GM13977 (cell line): ENCODE measurements at places on chromosomes 6 and 20.

- DNase-seq = no peak
Observed at GRCh38 chr6:129233458-129234134, 350.7 kb downstream of the LAMA2 start.

DNA sequence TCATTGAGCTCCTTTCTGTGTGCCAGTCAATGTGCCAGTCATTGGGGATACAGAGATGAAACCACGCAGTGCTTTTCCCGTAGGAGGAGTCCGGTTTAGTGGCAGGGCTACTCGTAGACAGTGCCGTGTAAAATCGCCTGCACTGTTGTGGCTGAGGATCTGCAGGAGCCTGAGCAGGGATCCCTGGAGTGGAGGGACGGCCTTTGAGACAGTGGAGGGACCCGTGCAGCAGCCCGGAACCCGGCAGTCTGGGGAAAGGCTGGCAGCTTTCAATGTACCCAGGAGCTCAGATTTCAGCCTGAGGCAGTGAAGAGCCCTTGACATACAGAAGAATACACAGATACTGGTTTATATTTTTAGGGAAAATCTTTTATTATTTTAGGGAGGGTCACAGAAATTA, 203.3 kb downstream of the ARID1B start:
- DNase-seq = no peak

GRCh38 chr6:121694389-121694788, 258.9 kb downstream of the GJA1 start:
- no peak for DNase-seq

GRCh38 chr6:44737341-44737740, 349.8 kb downstream of the CDC5L start:
- DNase-seq = no peak

DNA sequence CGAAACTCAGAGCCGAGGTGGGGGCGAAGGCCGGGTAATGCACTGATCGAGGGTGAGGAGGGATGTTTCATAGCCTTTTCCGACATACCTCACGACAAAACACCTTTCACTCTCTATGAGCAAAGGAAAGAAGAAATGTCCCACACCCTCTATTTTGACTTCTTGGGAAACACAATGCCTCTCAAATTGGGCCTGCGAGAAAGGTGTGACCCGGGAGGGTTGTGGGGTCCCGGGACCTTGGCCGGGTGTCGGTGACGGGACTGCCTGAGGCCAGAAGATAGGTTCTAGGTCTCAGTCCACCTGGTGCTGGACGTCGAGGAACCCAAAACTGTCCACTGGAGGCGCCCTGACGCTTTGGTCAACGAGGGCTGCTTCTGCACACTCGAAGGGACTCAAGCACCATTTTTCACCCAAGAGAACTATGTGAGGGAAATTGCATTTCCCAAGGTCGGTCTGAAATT, 41.1 kb upstream of the OSTM1 start:
- peak; percentile 65 for DNase-seq

DNA sequence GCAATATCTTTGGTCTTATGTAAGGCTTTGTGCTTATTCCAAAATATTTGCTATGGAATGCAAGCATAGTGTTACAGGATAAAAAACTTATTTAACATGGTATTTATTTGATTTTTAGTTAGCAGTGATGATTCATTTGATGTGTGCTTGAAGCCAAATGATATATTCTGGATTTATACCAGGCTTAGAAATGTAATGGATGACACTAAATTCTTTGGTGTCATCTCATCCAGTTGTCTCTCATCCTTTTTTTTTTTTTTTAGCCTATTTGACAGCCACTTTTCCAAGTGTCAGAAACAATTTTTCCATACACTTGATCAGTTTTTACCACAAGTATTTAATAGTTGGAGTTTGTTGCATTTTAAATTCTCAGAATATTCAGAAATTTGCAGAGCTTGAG, 515.3 kb downstream of the CDKAL1 start:
- DNase-seq = no peak

DNA sequence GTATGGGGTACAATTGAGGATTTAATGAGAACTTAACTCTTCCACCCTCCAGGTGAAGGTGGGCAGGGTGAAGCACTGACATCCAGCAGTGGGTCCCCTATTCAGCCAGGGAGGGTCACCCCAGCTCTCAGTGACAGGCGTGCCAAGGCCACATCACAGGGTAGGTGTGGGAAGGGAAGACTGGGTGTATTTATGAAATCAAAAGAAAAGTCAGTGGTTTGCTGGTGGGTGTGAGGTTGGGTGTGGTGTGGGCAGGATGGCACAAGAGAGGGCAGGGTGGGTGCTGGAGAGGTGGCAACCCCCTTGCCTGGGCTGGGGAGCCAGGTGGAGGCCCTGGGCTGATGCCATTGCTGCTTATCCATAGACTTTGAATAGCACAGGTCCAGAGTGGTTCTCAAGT, 16.6 kb downstream of the SYNDIG1 start:
- DNase-seq = no peak

- DNase-seq = no peak
Observed at GRCh38 chr20:36336954-36337704, 31.0 kb downstream of the DLGAP4 start.

DNA sequence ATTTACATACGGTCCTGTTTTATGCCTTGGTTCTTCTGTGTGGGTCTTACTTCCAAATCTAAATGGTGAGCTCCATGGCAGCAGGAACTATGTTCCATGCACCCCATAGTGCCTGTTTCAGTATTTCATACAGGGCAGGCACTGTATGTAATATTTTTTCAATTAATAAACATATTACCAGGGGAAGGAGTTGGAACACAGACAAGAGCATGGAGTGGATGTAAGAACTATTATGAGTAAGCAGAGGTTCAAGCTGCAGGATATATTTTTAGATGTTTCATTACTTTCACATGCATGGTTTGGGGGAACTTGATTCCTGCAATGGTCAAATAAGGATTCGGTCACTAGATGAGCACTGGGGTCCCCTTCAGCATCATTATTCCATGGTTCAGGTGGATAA, 108.3 kb downstream of the KIF13A start:
- no peak for DNase-seq

DNA sequence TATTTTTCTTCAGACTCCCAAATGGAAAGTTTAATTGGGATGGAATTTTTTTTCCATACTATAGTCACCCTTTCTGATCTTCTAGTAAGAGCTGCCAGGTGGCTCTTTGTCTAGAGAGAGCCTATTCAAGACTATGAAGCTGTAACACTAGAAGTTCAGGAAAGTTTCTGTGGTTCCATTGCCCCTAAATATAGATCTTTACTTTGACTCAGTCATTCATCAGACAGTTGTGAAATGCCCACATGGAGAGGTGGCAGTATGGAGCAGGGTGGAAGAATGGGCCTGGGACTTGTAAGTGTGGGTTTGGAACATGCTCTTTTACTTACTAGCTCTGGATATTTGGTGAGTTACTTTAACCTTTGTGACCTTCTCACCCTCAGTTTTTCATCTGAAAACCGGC, 87.8 kb downstream of the CTNNBL1 start:
- no peak for DNase-seq

- DNase-seq = peak; percentile 37
Observed at GRCh38 chr6:3977875-3978711, 100.8 kb downstream of the FAM217A start.

DNA sequence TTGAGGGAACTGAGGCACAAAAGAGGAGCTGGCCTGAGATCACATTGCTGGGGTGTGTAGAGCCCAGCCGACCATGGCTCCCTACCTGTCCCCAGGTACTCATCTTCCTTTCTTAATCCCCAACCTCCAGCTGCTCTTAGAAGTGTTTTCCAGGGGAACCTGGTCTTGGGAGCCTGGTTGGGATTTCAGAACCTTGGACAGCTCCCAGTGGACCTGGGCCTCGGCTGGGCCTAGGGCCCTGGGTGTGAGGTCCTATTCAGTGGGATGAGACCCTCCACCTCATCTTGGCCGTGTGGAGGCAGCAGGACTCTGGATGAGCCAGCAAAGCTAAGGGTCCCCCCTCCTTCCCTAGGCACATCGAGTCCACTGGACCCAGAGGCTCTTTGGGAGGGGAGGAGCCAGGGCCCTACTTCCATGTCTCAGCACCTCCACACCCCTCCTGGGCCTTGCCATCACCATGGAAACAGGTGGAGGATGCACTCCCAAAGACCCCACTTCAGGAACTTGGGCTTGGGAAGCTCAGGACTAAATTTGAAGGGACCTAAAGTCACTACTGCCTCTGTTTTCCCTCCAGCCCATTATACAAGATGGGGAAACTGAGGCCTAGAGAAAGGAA, 38.5 kb downstream of the DLGAP4 start:
- DNase-seq = peak; percentile 42

DNA sequence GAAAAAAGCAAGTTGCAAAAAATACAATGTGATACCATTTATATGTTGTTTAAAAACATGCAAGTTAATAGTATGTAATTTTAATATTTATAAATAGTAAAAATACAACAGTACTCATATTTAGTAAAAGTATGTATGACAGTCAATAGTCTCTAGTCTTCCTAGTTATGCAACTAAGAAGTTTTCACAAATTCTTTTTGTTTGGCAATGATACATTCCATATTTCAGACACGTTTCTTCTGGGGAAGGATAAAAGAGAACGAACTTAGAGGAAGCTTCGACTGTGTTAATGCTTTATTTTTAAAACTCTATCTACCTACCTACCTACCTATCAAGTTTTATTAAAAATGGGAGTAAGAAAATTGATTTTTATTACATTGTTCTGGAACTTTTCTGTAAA, 77.7 kb downstream of the UBE3D start:
- no peak for DNase-seq

DNA sequence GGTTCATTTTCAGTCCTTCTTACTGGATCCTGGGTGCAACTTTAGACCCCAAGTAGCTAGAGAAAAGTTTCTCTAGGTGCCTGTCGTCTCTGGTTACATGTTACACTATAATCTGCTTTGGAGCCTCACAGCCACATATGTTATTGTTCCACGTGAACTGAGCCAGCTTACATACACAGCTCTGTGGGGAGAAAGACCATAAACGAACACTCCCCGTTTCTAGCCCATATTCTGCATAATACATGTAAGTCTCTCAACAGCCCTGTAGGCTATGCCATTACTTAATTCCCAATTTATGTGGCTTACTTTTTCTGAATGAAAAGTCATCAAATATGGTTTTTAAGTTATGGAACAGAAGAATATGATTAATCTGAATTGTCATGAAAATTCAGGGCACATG, 233.8 kb downstream of the BCKDHB start:
- DNase-seq = no peak

DNA sequence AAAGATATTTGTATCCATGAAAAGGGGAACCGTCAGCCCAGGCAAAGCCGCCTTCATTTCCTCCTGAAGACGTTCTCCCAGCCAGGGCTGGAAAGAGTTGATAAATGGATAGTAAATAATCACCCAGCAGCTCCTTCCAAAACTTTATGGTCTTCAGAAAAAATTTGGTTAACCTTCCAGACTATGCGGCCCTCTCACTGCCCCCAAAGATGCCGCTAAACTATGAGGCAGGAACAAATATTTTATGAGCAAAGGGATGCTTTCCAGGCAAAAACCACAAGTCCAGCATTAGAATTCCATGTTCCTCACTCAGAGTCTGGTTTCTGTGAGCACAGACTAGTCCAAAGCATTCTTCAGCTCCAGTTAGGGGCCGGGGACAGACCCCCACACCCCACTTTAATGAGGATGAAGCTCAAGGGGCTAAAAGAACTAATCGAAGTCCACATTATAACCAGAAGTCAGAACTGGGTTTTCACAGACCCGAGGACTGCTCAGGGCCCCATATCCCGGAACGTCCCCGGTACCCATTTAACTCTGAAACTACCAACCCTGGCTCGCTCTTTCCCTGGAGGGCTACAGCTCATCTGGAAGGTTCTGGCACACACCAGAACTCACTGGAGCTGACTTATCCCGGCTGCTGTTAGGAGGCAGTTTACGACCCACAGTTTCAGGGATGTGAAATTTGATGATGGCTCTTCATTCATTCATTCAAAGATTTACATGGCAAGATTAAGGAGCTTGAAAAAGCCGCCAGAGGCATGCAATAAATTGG, 29.4 kb downstream of the BMP7 start:
- no peak for DNase-seq

DNA sequence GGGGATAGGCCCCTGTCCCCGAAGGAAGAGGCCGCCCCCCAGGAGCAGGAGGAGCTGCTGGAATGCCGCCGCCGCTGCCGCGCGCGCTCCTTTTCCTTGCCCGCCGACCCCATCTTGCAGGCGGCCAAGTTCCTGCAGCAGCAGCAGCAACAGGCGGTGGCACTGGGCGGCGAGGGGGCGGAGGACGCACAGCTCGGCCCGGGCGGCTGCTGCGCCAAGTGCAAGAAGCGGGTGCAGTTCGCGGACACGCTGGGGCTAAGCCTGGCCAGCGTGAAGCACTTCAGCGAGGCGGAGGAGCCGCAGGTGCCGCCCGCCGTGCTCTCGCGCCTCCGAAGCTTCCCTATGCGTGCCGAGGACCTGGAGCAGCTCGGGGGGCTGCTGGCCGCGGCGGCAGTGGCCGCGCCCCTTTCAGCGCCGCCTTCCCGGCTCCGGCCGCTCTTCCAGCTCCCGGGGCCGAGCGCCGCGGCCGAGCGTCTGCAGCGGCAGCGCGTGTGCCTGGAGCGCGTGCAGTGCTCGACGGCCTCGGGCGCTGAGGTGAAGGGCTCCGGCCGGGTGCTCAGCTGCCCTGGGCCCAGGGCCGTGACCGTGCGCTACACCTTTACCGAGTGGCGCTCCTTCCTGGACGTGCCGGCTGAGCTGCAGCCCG, 630 bp downstream of the PPP1R3G start:
- peak; percentile 63 for DNase-seq
